Hindlimb muscle (tissue), 1 donor: ENCODE measurements at places on chromosomes 1 and 21.

- no peak for DNase-seq
Measured at GRCh38 chr21:20647607-20648006, 350.6 kb upstream of the NCAM2 start.

GRCh38 chr1:116254776-116255175, 118.3 kb upstream of the ATP1A1 start:
- no peak for DNase-seq

DNA sequence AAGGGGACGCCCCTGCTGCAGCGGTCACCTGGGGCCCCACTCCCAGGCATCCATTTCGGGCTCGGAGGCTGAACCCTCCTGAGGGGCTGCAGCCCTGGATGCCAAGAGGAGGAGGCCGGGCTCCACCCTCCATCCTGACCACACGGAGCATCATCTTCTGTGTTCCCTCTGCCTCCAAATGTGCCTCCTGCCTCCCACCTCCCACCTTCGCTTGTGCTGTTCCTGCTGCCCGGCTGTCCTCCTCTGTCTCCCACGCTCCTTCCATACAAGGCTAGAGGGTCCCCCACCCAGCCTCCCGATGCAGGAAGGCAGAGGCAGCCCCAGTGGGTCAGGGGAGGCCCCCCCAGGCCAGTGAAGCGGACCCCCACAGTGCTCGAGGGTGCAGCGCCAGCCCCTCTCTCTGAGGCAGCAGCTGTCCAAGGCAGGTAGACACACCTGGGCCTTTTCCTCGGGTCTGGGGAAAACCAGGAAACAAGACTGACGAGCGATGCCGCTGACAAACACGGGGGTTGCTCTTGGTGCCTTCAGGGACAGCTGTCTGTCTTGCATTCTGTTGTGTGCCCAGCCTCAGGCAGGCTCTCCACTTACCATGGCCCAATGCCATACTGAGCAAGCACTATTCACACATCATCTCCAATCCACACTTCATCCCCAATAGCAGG, 16.8 kb upstream of the PLEKHG5 start:
- no peak for DNase-seq

DNA sequence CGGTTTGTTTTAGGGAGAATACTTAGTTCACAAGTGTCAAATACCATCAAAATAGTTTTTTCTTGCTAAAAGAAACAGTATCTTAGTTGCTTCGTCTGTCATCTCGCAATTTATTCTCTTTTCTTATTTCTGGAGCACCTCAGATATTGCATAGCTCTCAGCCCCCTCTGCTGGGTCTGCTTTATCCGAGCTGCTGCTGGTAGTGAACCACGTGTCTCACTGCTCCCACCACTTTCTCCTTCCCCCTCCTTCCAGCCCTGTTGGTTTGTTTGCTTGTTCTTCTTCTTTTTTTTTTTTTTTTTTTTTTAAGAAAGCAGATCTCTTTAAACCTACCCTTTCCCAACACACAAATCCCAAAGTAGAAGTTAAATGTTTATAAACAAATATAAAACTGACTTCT, 170.8 kb downstream of the EDEM3 start:
- DNase-seq: no peak

- DNase-seq: no peak
Measured at GRCh38 chr1:209198961-209199750, 384.4 kb upstream of the CAMK1G start.

- DNase-seq: no peak
Measured at GRCh38 chr1:118047006-118047649, 117.6 kb downstream of the WDR3 start.

DNA sequence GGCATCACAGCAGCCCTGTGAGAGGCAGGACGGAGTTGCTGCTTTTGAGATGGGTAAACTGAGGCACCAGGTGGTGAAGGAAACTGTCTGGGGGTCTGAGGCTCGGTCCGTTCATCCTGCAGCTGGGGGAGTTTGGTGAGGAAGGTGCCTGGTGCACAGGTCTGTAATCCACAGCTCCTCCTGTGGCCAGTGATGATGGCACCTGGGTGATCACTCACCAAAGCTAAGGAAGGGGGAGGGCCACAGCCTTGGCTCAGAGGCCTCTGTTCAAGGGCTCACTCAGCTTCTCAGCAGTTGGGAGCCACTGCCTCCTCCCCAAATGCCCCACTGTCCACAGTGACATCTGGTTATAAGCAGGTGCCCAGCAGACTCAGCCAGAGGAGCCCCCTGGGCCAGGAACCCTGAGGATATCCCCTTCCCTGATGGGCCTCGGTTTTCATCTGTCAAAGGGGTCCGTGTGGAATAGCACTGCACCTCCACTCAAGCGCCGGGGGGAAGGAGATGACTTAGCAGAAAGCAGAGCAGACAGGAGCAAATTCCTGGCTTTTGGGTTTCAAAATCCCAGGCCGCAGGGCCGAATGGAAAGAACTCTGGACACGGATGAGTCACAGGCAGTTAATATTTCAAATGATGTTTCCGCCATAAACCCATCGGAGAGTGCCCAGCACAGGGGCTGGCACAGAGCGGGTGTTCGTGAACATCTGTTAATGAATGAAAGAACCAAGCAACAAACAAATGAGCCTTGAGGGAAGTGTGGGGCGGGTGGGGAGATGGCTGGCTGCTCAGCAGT, 82.8 kb downstream of the DMRTB1 start:
- peak; percentile 52 for DNase-seq

DNA sequence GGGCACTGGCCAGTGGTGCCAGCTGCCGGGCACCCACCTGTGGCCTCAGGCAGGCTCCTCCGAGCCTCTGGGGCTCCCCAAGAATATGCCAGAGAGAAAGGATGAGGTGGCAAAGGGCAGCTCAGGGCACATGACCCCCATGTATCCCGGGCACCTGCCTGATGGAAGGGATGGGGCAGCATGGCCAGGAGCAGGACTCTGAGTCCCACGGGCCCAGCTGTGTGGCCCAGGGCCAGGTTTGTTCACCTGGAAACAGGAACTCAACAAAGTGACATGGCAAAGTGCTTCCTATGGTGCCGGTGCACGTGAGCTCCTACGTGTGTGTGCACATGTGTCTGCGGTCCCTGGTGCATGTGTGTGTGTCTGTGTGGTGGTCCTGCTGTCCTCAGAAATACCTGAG, 9.5 kb upstream of the GPR153 start:
- no peak for DNase-seq

DNA sequence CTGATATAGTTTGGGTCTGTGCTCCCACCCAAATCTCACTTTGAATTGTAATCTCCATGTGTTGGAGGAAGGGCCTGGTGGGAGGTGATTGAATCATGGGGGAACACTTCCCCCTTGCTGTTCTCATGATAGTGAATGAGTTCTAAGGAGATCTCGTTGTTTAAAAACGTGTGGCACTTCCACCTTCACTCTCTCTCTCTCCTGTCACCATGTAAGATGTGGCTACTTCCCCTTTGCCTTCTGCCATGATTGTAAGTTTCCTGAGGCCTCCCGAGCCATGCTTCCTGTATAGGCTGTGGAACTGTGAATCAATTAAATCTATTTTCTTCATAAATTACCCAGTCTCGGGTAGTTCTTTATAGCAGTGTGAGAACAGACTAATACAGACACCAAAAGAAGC, 40.4 kb downstream of the FRRS1 start:
- no peak for DNase-seq

- DNase-seq: no peak
Measured at GRCh38 chr1:22619798-22620197, 16.6 kb upstream of the C1QA start.

DNA sequence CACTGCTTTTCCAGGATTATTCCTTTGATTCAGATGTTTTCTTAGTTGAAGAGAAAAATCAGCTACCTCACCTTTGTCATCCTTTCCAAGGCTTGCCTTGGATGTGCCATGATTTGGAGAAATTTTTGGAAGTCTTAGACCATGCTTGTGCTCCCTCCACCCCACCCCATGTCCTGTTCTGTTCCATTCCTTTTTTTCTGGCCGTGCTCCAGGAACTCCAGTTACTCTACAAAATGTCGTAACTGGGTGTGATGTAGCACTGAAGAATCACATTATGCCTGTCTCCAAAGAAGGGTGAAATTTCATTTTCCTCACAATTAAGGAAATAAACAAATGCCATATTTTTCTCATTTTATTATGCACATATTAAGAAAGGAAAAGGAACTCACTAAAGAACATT, 217.8 kb upstream of the ZRANB2 start:
- DNase-seq: no peak

GRCh38 chr1:240056350-240056749, 35.3 kb upstream of the FMN2 start:
- DNase-seq: no peak

DNA sequence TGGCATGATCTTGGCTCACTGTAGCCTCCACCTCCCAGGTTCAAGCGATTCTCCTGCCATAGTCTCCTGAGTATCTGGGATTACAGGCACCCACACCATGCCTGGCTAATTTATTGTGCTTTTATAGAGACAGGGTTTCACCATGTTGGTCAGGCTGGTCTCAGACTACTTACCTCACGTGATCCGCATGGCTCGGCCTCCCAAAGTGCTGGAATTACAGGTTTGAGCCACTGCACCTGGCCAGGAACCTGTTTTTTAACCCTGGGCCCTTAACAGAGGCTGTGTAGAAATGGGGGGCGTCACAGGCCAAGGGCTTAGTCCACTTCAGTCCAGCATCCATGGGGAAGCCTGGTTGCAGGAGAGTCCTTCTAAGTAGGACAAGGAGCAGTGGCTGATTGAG, 9.3 kb downstream of the FBLIM1 start:
- no peak for DNase-seq

DNA sequence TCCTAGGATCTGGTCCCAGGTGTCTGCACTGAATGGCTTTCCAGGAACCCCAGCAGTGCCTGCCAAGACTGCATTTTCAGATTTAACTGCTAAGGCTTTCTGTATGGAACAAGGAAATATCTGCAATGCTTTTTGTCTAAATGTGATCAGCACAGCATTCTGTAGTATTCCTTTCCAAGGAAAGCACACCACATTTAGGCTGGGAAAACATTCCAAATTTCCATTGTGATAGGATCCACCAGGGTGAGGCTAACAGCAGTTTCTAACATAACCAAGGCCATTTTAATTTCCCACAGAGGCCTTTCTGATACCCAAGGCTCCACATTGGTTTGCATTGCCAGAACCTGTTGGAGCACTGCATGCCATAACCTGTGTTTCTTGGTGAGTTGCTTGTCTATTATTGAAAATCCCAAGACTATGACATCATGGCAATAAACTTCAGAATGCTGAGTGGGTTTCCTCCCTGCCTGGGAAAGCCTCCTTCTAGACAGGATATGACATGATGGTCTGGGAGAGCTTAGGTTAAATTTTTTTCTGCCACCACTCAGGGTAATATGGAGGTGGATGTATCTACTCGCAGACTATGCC, 23.3 kb upstream of the PTGFRN start:
- DNase-seq: peak; percentile 76

GRCh38 chr1:46690931-46691421, 19.3 kb downstream of the TEX38 start:
- no peak for DNase-seq

GRCh38 chr1:153355445-153356071, 2.1 kb upstream of the S100A9 start:
- DNase-seq: no peak

GRCh38 chr1:182426442-182427430, 23.2 kb upstream of the RGSL1 start:
- no peak for DNase-seq
